ENCODE measurements at places on chromosomes 7 and 10.

GRCh38 chr7:15215616-15216015 lies 313.1 kb upstream of the DGKB start:
- DNase-seq, result no peak

DNA sequence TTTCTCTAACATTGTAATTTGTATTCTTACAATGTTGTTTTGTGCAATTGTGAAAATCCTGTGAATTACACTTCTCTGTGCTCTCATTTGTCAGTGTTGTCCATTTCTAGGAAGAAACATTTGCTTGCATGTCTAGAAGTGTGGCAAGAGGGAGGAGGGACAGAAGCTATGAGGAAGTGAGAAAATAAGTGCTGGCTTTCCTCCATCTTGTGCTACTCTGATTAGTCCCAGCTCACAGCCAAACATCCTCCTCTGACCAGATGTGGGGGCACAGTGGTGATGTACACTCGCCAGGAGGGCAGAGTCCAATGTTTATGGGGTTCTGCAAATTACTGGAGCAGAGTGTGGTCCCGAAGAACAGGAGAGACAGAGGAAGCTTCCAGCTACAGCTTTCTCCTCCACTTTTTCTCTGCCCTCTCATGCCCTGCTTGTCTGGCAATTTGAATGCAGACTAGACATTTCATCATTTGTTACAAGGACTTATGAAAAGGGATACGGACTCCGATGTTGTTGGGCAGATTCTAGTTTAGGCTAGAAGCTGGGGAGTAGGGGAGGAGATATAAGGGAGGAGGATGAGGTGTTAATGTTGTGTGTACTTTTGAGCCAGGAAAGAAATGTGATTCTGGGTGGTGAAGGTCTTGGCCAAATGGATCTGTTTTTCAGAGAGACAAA lies 131.0 kb upstream of the C1GALT1 start:
- DNase-seq, result no peak

- no peak for DNase-seq
These were observed 125.8 kb upstream of the GAD2 start for GRCh38 chr10:26090762-26091161.

GRCh38 chr7:153383781-153384180 lies 624.2 kb downstream of the ACTR3B start:
- no peak for DNase-seq

GRCh38 chr10:69703766-69704630 lies 74.0 kb downstream of the FAM241B start:
- no peak for DNase-seq

DNA sequence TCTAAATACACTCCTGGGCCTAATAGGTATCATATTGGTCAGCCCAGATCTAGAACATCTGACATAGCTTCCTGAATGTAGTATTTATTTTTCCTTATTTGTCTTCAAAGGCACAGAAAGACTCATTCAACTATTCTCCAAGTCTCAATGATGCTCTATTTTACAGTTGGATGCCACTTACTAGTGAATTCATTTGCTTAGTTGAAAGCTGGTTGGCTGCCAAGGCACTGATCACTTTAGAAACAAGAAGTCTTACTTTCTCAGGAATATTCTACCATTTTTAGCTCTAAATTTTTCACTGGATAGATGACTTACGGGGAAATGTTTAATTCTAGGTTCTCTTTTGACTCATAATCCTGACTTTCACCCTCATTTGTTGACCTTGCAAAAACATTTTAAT lies 863.4 kb downstream of the SORCS1 start:
- DNase-seq, result no peak

- no peak for DNase-seq
These were observed 90.7 kb downstream of the SRPK2 start for GRCh38 chr7:105297985-105298384.

DNA sequence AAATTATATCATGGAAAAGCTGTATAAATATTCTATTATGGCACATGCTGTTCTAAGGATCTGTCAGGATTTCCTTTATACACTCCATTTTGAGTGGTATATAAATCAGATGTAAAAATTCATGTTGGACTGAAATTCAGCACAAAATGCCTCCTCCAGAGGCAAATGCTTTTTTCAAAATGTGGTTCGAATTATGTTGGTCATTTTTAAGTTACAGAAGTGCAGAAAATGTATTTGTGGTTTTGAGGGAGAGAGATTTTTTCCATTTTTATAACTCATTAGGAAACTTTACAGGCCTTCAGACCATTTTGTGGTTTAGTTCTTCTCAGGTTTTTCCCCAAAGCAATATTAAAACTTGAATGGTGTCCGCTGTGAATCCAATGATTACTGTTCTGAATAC lies 2.9 kb downstream of the PPP1R3A start:
- no peak for DNase-seq

GRCh38 chr7:148218603-148219002 lies 372.0 kb upstream of the C7orf33 start:
- no peak for DNase-seq

GRCh38 chr7:53900856-53901528 lies 641.2 kb upstream of the VSTM2A start:
- no peak for DNase-seq

DNA sequence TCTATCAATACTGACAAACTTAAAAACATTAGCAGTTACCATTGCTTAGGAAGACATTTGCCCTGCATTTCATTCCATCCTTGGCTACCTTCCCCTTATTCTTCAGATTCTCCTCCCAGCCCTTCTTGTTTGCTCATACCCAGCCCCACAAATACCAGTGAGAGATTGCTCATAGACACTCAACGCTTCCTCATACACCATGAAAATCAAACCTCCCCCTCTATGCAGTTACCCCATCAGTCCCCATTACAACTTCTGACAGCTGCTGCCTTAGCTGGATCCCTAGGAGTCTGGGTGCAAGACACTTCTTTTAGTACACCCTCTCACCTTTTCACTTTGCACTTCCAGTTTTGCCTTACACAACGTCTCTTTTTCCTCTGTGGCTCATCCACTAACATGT lies 28.3 kb upstream of the PIK3CG start:
- no peak for DNase-seq

DNA sequence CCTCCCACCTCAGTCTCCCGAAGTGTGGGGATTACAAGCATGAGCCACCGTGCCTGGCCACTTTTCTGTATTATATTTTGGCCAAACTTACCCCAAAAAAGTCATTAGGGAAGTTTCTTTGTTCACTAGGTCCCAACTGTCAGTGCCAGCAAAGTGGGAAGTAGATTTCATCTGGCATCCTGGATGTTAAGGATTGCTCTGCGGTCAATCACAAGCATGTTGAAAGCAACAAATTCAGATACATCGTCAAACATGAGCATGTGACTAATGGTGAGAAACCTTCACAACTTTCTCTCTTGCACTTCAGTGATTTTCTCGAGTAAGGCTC lies 14.3 kb upstream of the LRRC17 start:
- no peak for DNase-seq

DNA sequence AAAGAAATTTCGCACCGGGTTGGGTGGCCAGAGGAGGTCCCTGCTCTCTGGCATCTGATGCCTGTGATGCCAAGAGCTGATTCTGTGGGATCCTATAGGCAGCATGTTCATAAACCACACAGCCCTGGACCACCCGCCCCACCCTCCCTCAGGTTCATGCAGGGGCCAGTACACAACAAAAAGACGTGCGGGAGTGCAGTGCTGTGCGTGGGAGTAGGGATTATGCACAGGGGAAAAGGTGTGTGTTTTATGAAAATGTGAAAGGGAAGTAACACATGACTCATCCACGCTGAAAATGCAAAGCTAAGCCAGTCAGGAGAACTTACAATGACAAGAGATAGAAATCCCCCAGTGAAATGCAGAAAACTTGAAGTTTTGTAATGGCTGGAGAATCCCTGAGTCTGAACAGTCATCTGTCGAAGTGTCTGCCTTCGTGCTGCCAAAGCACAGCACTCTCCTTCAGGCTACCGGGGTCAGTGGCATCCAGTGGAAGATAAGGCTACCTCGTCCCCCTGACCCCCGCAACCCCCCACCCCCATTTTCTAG lies 1.1 kb downstream of the KIAA1217 start:
- DNase-seq, result no peak

DNA sequence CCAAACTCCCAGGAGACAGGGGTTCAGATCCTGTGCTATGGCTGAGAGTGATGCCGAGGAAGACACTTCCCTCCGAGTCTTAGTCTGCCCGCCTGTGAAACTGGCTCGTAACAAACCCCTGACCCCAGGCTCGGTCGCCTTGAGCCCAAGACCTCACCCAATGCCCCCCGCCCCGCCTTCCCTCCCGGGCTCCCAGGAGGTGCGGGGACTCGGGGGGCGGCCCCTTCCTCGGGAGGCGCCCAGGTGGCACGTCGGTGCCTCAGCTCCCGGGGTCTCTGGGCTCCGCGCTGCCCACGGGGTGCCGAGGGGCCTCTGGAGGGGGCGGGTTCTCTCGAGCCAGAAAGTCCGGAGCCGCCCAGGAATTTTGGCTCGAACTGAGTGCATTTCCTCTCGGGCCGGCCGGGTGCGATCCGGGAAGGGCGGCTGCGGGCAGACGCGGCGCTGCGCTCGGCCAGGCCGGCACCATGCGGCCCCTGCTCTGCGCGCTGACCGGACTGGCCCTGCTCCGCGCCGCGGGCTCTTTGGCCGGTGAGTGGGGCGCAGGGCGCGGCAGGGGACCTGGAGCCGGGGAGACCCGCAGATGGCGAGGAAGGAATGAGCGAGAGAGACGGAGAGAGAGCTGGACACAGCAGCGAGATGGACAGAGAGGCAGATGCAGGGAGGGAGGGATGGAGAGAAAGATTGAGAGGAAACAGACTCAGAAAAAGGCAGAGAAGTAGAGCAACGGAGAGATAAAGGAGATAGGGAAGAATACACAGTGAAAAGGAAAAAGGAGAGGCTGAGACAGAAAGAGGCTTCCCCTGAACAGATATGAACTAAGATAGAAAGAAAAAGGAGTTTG lies at the start of gene PLAC9:
Gene PLAC9, plus strand, starts transcription at position 432 of the 841 bp plus-strand sequence. Its CDS starts 33 bp downstream, at position 465.
- DNase-seq, result no peak

DNA sequence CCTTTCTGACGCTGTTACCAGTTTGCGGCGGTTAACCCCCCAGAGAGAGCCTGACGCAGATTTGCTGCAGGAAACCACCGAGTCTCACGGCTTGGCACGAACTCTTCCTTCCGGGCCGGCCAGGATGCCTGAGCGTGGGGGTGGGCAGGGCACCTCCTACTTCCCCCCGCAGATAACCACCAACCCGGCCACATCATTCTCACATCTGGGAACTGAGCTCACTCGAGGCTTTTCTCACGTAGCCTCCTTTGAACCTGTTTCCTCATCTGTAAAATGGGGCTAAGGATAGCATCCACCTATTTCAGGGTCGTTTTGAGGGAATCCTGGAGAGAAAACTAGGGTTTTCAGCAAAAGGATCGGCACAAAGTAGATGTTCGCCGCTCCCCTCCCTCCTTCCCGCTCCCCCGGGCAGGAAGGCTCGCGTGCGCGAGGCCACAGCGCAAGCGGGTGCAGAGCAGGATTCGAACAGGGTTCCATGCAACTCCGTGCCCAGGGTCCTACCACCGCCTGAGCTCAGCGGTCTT lies 23.6 kb downstream of the DDIT4 start:
- DNase-seq, result peak; percentile 92

DNA sequence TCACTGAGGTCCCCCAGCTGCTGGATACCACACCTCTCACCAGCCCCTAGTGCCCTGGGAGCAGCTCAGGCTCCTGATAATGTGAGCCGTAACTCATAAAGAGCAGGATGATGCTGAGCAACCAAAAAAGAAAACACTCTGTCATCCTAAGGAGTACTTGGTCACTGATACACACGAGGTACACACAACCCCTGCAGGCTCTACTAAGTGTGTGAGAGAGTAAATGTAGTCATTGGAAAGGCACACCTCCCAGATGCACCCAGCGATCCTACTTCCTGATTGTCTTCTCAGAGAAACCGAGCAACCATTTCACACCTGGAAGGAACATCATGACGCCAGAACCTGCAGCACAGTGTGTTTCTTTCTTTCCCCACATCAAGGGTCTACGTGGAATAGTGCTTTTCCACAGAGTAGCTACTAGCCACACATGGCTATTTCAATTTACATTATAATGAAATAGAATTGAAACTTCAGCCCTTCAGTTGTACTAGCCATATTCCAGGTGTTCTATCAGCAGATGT lies 34.2 kb downstream of the FIGNL1 start:
- DNase-seq, result no peak

DNA sequence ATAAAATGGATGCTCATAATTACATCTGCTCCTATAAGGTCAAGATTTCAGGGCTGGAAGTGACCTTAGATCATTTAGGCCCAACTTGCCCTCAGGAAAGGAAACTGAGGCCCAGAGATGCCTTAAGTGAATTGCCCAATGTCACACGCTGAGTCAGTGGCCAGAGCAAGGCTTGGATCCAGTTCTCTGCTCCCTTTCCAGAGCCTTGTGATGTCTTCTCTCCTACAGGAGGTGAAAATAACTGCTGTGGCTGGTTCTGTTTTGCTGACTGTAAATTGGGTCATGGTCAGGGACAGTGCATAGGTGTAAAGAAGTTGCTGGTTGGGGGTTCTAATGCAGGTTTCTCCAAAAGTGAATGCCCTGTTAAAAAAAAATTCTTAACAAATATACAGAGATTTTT lies 91.3 kb downstream of the TCF7L2 start:
- no peak for DNase-seq

- DNase-seq, result no peak
These were observed 3.7 kb downstream of the TMEM225B start for GRCh38 chr7:99601656-99602310.

DNA sequence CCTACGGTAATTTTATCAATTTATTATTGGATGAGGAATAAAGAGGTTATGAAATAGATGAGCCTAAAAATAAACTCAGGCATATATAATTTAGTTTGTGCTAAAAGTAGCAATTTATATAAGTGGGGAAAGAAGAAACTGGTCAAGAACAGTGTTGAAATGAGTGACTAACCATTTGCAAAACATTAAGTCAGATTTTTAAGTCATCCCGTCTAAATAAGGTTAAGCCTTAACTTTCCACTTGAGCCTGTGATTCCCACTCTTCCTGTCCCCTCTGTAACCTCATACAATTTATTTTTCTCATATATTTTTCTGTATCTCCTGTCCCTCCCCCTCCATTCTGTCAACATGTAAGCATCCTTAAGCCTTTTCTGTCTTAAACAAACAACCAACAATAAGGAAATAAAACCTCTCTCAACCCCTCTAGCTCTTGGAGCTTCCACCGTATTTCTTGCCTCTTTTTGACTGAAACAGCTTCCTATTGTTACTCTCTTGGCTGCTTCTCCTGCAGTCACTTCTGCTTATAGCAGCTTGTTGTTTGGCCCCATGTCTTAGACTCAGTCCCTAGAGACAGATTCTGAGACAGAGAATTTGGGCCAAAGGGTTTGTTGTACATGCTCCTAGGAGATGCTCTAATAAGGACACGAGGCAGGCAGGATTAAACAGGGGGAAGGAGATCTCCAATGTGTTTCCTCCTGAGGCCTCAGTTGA lies 109.7 kb downstream of the GNAI1 start:
- DNase-seq, result no peak

DNA sequence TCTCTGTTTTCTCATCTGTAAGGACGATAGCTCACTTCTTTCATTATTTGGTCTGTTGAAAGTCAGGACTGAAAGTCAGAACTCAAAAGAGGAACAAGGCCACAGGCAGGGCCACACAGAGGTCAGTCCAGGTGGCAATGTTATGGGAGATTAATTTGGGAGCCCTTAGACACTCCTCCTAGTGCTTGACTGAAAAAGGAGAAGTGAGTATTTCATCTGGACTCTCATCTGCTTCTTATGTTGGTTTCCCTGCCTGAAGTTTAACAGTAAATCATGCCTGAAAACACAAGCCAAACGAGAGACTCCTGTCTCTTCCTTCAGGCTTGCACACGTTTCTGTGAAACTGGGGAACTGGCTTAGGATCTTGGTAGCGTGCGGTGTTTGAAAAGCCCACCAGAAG lies 248.5 kb downstream of the BUB3 start:
- no peak for DNase-seq

Data from activated gamma-delta T cell treated with anti-CD3 and anti-CD28 coated beads, Interleukin-2, amount 50 U/mL, for 16 hours (primary cell).